NCI-H1436 treated with DMSO at 0.1 percent for 48 hours (cell line): ENCODE measurements at places on chromosomes 5 and 9.

GRCh38 chr5:21058289-21058688, 1070.3 kb upstream of the CDH18 start:
- no peak for DNase-seq

DNA sequence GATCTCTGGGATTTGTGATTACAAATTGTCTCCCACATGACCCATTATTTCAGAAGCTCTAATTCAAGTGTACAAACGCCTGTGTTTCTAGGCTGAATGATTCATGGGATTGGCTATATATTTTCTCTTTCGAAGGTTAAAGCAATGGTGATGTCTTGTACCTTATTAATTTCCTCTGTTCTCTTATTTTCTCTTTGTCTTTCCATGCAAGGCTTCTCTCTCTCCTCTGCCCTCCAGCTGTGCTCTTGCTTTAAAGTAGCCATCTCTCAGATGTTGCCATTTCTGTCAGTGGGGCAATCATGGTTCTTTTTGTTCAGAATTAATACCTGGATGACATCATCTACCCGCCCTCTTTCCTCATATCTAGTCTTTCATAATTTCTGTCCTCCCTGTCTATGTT, 184.3 kb upstream of the ATP10B start:
- no peak for DNase-seq

DNA sequence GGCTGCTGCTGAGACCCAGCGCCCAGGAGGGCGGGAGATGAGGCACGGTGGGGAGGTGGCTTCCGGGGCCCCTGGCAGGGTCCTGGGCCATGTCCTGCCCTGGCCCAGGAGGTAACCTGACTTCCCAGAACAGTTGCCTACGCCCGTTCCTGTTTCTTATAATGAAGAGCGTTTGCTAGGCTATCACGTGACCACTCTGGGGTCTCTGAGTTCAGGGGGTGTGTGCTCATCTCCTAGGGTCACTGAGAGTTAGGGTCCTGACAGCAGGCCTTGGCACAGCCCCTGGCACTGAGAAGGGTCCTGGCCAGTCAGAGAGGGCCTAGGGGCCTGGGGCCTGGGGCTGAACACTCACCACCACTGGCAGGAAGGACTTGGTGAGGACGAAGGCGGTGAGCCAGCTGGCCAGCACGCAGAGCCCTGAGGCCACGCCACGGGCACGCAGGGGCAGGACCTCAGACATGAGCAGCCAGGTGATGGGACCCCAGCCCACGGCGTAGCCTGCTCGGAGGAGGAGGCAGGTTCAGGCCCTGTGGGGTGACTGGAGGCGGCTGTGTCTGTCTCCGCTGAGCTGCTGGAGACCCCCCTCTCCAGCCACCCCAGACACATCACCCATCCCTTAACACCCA, 6.0 kb downstream of the SLC2A6 start:
- DNase-seq = no peak

GRCh38 chr5:177183142-177183541, 49.6 kb downstream of the NSD1 start:
- no peak for DNase-seq

- no peak for DNase-seq
Observed at GRCh38 chr9:84303061-84303460, 37.5 kb downstream of the SLC28A3 start.

GRCh38 chr5:68961762-68962161, 132.1 kb upstream of the SLC30A5 start:
- DNase-seq = no peak

DNA sequence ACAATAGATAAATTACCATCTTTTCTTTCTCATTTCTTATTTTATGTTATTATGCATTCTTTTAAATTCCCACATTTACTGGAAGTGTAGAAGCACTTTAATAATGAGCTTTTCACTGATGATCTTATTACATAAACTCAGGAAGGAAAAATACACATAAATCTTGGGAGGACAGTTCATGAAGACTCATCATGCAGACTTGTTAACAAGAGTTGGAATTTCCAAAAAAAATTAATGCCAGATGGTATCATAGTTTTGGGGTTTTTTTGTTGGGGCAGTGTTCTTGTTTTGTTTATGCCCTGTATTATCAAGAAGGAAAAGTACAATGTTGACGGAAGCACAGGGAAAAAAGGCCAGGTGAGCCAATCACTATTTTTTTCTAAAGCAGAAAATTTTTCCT, 35.1 kb downstream of the CEMIP2 start:
- DNase-seq = no peak
